ENCODE measurements at places on chromosomes 7 and 10.

- peak; percentile 22 for DNase-seq
Observed at GRCh38 chr10:60189861-60190475, 199.7 kb downstream of the ANK3 start.

GRCh38 chr7:157086508-157087187 lies 52.1 kb upstream of the UBE3C start:
- DNase-seq: no peak

GRCh38 chr7:99409192-99409572 lies 413 bp downstream of the BUD31 start:
- DNase-seq: peak; percentile 8

- DNase-seq: no peak
Observed at GRCh38 chr10:16611037-16611436, 89.4 kb upstream of the C1QL3 start.

DNA sequence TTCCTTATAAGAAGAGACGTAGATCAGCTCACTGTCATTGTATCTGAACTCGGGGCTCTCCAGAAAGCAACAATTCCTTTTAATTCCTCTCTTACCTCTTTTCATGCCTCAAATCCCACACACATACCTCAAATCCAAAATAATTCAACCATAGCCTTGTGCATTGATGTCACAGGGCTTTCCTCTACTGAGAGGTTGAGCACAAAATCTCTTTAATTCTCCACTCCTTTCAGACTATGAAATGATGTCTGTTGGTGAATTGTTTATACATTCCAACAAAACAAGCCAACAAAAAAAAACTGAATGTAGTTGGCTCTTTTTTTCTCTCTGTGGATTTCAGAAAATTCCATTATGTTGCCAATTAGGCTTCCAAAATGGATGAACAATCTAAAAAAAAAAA lies 53.2 kb downstream of the BPGM start:
- no peak for DNase-seq
